SK-N-SH (cell line): ENCODE measurements at places on chromosomes 5 and 9. TPM values are rescaled to one million over a fixed set of nuclear protein-coding genes. Genes with fewer than 3 reads are reported as not detected.
A peak's percentile ranks its signal among the peaks of the same experiment; 100 is the strongest.

DNA sequence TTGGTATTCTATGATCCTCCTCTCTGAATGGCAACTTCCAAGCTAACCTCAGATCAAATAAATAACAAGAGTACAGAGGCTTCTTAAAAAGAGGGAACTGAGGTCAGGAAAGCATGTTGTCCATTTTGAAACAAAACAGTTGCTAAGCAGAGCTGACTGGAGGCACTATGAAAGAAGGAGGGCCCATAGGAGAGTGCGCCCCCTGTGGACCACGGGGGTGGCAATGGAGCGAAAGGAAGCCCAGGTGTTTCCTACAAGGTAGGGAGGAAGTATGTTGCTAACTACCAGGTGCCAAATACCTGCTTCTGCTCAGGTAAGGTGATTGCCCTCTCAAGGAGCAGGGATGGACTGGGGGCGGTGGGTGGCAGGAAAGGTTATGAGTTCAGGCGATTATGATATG, 101.8 kb upstream of the MAST4 start:
- DNase-seq = no peak
- no peaks in the 10 kb centered on the region for H3K27me3 ChIP-seq
- no peaks in the 10 kb centered on the region for H3K36me3 ChIP-seq
- no peaks in the 10 kb centered on the region for H3K4me1 ChIP-seq
- no peak overlapping the region for H3K4me3 ChIP-seq

Gene BSPRY
- polyA plus RNA-seq = 0.03 TPM in 1 of 2 replicates, not detected in the other

DNA sequence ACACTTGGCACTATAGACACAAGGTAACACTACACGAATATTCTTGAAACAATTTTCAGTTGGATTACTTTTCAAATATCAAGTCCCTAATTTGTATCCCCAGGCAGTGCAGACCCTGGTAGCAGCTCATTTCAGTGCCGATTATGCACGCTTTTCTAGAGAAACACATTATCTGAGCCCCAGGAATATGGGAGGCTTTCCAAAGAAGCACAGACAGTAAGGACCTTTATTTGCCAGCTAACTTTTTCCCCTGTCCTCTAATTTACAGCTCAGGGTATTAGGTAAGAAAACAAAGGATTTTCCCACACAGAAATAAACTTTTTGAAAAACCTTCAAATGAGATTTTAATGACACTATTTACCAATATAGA, 852.3 kb upstream of the DMAC1 start:
- H3K4me1 ChIP-seq = peaks cover 3% of the 10 kb centered on the region; the same call in 1 of the 2 replicates
- H3K27me3 ChIP-seq = no peaks in the 10 kb centered on the region
- H3K36me3 ChIP-seq = no peaks in the 10 kb centered on the region
- no peak overlapping the region for H3K4me3 ChIP-seq

Gene C9orf72
- 4.0 and 6.1 TPM in 2 replicates for polyA plus RNA-seq

DNA sequence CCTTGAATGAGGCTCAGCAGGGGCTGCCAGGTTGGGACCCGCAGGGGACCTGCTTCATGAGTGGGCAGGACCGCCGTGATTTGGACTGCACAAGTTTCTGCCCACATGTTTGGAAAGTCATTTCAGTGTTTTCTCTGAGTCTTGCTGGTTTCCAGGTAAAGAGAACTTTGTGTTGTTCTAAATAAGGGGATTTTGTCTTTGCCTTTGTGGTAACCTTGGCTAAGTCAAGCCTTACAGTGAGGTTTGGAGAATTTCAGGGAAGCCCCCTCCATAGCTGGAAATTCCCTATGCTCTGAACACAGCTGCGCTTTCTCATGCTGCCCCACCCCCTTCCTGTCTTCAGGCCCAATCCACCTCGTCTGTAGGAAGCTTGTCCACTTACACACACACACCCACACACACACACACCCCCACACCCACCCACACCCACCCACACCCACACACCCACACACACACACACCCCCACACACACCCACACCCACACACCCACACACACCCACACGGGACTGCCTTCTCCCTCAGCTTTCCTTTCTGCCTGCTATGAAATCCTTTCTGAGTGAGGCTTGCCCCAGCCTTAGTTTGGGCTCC, 270.1 kb downstream of the HSPA4 start:
- DNase-seq = no peak
- no peak overlapping the region for H3K4me3 ChIP-seq
- no peaks in the 10 kb centered on the region for H3K27me3 ChIP-seq
- no peak overlapping the region for H3K27ac ChIP-seq

- no peaks in the 10 kb centered on the region for H3K27me3 ChIP-seq
- H3K4me1 ChIP-seq = peaks cover 31% of the 10 kb centered on the region
- no peak overlapping the region for H3K4me3 ChIP-seq
- no peak overlapping the region for H3K27ac ChIP-seq
- no peak for DNase-seq
- no peaks in the 10 kb centered on the region for H3K36me3 ChIP-seq
Observed at GRCh38 chr9:94909965-94910730, 183.6 kb downstream of the AOPEP start.

Gene CLK4
- 7.5 and 10.1 TPM in 2 replicates for polyA plus RNA-seq

- no peaks in the 10 kb centered on the region for H3K27me3 ChIP-seq
- DNase-seq = no peak
- no peak overlapping the region for H3K27ac ChIP-seq
- H3K4me3 ChIP-seq = no peak overlapping the region
- no peaks in the 10 kb centered on the region for H3K4me1 ChIP-seq
Observed at GRCh38 chr5:97363577-97363976, 180.5 kb upstream of the RIOK2 start.

DNA sequence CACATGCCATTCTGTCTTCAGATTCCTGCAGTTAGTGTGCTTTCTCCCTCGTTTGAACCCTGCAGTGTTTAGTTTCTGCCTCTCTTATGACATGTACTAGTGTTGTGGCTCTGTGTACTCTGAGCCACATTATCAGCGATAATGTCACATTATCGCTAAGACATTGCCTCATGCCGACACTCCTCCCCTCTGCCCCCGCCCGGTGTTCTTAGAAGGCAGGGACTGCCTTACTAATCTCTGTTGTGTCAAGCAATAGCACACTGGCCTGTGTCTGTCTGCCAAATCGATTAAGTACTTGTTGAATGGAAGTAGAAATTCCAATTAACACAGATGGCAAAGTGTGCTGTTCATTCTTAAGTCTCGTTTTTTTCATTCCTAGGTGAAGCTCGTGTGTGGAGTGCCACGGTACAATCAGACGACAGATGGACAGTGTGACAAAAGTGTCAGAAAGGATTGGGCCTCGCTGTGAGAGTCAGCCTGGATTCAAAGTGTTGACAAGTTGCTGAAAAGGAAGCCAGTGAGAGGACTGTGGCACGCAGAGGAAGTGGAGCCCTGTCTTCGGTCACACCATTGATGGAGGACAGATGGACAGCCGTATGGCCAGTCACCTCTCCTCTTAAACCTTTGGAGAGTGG, 10.5 kb downstream of the PIK3R1 start:
- no peak for DNase-seq
- no peak overlapping the region for H3K4me3 ChIP-seq
- no peaks in the 10 kb centered on the region for H3K27me3 ChIP-seq
- peaks cover 23% of the 10 kb centered on the region for H3K36me3 ChIP-seq
- no peak overlapping the region for H3K27ac ChIP-seq

- H3K4me3 ChIP-seq = no peak overlapping the region
- peaks cover 15% of the 10 kb centered on the region for H3K4me1 ChIP-seq
- H3K27me3 ChIP-seq = no peaks in the 10 kb centered on the region
- DNase-seq = no peak
- no peaks in the 10 kb centered on the region for H3K36me3 ChIP-seq
- H3K27ac ChIP-seq = no peak overlapping the region
Observed at GRCh38 chr5:76608833-76609232, 14.4 kb downstream of the F2RL2 start.

Gene CDH18
- 6.0 and 8.9 TPM in 2 replicates for polyA plus RNA-seq

Gene PDZD2
- 0.06 and 0.13 TPM in 2 replicates for polyA plus RNA-seq

DNA sequence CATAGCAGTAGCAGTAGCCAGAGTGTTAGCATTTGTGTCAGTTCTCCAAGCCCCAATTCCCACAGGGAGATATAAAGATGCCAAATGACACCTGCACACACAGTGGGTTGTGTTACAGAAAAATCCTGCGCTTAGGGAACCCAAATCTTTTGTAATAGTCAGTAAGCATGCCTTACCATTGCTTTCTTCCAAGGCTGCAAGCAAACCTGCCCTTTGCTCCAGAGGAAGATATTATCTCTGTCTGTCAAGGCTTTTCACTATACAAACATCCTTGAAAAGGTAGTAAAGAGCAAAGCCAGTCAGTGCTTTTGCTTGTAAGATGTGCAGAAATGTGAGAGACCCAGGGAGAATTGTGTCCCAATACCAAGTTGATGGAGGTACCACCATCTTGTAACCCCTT, 2.9 kb downstream of the ANKDD1B start:
- no peak overlapping the region for H3K27ac ChIP-seq
- H3K36me3 ChIP-seq = peaks cover 4% of the 10 kb centered on the region
- no peaks in the 10 kb centered on the region for H3K4me1 ChIP-seq

DNA sequence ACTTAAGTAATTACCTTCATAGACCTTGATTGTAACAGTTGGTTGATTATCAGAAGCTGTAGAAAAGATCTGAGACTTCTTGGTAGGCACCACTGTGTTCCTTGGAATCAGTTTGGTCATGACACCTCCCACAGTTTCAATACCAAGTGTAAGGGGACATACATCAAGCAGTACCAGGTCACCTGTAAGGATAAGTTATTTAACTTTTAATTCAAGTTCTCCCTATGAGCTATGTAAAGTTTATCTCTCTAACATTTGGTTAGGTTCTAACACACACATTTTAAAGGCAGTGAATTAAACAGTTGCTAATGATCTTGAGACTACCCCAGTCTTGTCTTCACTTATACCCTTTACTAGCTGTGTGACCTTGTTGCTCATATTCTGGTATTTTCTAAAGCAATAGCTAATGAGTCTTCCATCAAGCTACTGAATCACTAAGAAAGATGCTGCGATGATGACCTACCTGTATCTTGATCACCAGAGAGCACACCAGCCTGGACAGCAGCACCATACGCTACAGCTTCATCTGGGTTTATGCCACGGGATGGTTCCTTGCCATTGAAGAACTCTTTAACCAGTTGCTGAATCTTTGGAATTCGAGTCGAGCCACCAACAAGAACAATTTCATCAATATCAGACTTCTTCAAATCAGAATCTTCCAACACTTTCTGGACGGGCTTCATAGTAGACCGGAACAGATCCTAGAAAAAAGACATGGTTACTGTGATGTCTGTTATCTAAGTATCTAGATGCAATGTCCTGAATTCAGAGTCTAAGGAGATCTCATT, 2.8 kb downstream of the HSPA5 start:
- peaks cover 30% of the 10 kb centered on the region for H3K4me1 ChIP-seq
- H3K4me3 ChIP-seq = peak overlapping the region; percentile 100
- peaks cover 63% of the 10 kb centered on the region for H3K36me3 ChIP-seq
- H3K27ac ChIP-seq = peak overlapping the region; percentile 96; the same call in 1 of the 2 replicates
- no peaks in the 10 kb centered on the region for H3K27me3 ChIP-seq
- DNase-seq = no peak

Gene MYORG
- polyA plus RNA-seq = 0.97 and 1.1 TPM in 2 replicates

- peak overlapping the region; percentile 55; the same call in 1 of the 2 replicates for H3K27ac ChIP-seq
- peak; percentile 97 for DNase-seq
- peak overlapping the region; percentile 96 for H3K4me3 ChIP-seq
- no peaks in the 10 kb centered on the region for H3K27me3 ChIP-seq
Observed at GRCh38 chr5:154189819-154190594, 526 bp upstream of the GALNT10 start.

Gene ICE1
- polyA plus RNA-seq = 9.4 and 10.7 TPM in 2 replicates

- DNase-seq = no peak
- H3K36me3 ChIP-seq = no peaks in the 10 kb centered on the region
- H3K27ac ChIP-seq = no peak overlapping the region
- H3K4me1 ChIP-seq = no peaks in the 10 kb centered on the region
Observed at GRCh38 chr5:79493596-79494345, 20.2 kb downstream of the HOMER1 start.

DNA sequence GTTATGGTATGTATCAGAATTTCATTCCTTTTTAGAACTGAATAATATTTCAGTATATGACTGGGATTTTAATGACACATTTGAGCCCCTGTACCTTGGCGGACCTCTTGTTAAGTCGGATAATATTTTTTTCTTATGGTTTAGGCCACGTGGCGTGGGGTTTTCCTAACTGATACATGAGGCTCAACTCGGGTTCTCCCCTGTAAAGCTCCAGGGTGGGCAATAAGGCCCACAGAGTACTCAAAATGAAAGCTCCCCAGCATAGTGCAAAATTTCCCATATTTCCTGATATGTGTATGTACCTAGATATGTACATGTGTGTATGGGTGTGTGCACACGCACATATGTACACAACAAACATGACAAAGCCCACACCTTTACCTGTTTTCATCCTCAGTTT, 24.5 kb downstream of the TICAM2 start:
- H3K4me3 ChIP-seq = no peak overlapping the region
- no peaks in the 10 kb centered on the region for H3K27me3 ChIP-seq
- H3K36me3 ChIP-seq = peaks cover 23% of the 10 kb centered on the region
- DNase-seq = no peak
- H3K27ac ChIP-seq = no peak overlapping the region
- H3K4me1 ChIP-seq = peaks cover 12% of the 10 kb centered on the region; the same call in 1 of the 2 replicates

DNA sequence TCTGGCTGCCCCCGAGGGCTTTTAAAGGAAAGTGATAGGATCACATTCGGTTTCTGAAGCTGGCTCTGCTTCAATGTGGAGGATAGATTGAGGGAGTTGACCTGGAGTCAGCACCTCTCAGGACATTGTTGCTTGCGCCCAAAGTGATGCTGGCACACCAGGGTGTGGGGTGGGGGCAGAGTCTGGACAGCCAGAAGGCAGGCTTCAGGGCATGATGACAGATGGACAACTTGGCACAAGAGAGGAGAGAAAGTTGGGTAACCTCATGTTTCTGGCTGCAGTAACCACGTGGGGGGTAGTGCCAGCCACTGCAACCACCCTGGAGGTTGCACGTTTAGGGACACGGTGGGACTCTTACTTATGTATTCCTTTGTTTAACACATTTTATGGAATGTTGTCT, 9.5 kb downstream of the ALDH1B1 start:
- no peak overlapping the region for H3K4me3 ChIP-seq
- H3K4me1 ChIP-seq = peaks cover 8% of the 10 kb centered on the region; the same call in 1 of the 2 replicates
- H3K36me3 ChIP-seq = peaks cover 7% of the 10 kb centered on the region

GRCh38 chr9:17938035-17938655, 359.3 kb downstream of the SH3GL2 start:
- DNase-seq = no peak
- H3K4me3 ChIP-seq = no peak overlapping the region
- H3K4me1 ChIP-seq = no peaks in the 10 kb centered on the region
- H3K27ac ChIP-seq = no peak overlapping the region
- no peaks in the 10 kb centered on the region for H3K36me3 ChIP-seq
- H3K27me3 ChIP-seq = no peaks in the 10 kb centered on the region
